Fibroblast of villous mesenchyme (primary cell): ENCODE measurements at places on chromosomes 11 and 22. TPM values are rescaled to one million over a fixed set of nuclear protein-coding genes. Genes with fewer than 3 reads are reported as not detected.

ABCG4 gene
- under 0.01 and 0.86 TPM in 2 replicates for total RNA-seq

DCDC1 gene
- total RNA-seq: under 0.01 and 0.43 TPM in 2 replicates

FOLR1 gene
- total RNA-seq: not detected in 2 replicates

NCAM1 gene
- 0.86 and 2.9 TPM in 2 replicates for total RNA-seq

PCNX3 gene
- 32.4 and 33.5 TPM in 2 replicates for total RNA-seq

OR56A1 gene
- total RNA-seq: under 0.01 TPM in 2 replicates

TMEM132A gene
- total RNA-seq: 29.3 and 40.6 TPM in 2 replicates

SMTNL1 gene
- total RNA-seq: not detected in 2 replicates

APOBEC3F gene
- 4.8 and 5.6 TPM in 2 replicates for total RNA-seq

BTG4 gene
- not detected in 2 replicates for total RNA-seq

RBMXL2 gene
- under 0.01 TPM in 1 of 2 replicates, not detected in the other for total RNA-seq

DCHS1 gene
- total RNA-seq: 33.7 and 63.8 TPM in 2 replicates

CPT1A gene
- 28.7 and 39.7 TPM in 2 replicates for total RNA-seq

SC5D gene
- total RNA-seq: 49.0 and 66.9 TPM in 2 replicates

POLDIP3 gene
- 22.5 and 26.3 TPM in 2 replicates for total RNA-seq

SLC22A9 gene
- not detected in 2 replicates for total RNA-seq

SOX6 gene
- total RNA-seq: 12.9 and 22.0 TPM in 2 replicates

KLHL35 gene
- 1.3 and 3.2 TPM in 2 replicates for total RNA-seq

SLC22A12 gene
- not detected in 2 replicates for total RNA-seq
